ENCODE measurements at places on chromosomes 1 and 21.
A peak's percentile ranks its signal among the peaks of the same experiment; 100 is the strongest.

GRCh38 chr21:45053561-45054226 is 20.7 kb upstream of the ADARB1 start:
- no peak for DNase-seq

- no peak for DNase-seq
Observed at GRCh38 chr1:162889989-162890388, 29.0 kb upstream of the CCDC190 start.

DNA sequence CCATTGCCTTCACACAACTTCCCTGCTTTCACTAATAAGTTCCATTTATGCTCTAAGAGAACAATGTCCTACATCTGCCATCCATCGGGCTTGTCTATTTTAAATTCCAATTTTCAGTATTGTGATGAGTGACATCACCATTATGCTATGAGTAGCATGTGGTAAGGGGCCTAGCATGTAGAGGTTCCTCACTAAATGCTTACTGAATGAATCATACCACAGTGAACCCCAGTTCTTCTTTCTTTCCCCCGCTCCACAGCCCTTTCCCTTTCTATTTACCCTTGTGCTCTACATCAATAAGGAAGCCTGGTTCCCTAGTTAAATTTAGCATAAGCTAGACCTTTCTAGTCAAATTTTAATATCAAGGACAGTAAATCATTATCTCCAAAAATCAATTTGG is 195.0 kb upstream of the RGS18 start:
- peak; percentile 46 for DNase-seq

DNA sequence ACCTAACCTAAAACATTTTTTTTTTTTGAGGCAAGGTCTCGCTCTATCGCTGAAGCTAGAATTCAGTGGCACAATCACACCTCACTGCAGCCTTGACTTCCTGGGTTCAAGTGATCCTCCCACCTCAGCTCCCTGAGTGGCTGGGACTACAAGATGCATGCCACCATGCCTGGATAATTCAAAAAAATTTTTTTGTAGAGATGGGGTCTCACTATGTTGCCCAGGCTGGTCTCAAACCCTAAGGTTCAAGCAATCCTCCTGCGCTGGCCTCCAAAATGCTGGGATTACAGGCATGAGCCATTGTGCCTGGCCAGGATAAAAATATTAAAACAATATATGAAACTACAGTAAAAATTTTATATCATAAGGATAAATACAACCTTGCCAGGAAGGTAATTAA is 4.9 kb downstream of the LIX1L start:
- DNase-seq: no peak

- peak; percentile 42 for DNase-seq
Observed at GRCh38 chr1:174405219-174405618, 42.5 kb upstream of the GPR52 start.

GRCh38 chr21:33684923-33685560 is 42.7 kb downstream of the ITSN1 start:
- no peak for DNase-seq

- no peak for DNase-seq
Observed at GRCh38 chr1:168565825-168566224, 10.6 kb upstream of the XCL1 start.

- DNase-seq: no peak
Observed at GRCh38 chr21:44822484-44823178, 4.8 kb upstream of the SUMO3 start.

- DNase-seq: no peak
Observed at GRCh38 chr1:156198831-156199349, 5.0 kb downstream of the SLC25A44 start.

DNA sequence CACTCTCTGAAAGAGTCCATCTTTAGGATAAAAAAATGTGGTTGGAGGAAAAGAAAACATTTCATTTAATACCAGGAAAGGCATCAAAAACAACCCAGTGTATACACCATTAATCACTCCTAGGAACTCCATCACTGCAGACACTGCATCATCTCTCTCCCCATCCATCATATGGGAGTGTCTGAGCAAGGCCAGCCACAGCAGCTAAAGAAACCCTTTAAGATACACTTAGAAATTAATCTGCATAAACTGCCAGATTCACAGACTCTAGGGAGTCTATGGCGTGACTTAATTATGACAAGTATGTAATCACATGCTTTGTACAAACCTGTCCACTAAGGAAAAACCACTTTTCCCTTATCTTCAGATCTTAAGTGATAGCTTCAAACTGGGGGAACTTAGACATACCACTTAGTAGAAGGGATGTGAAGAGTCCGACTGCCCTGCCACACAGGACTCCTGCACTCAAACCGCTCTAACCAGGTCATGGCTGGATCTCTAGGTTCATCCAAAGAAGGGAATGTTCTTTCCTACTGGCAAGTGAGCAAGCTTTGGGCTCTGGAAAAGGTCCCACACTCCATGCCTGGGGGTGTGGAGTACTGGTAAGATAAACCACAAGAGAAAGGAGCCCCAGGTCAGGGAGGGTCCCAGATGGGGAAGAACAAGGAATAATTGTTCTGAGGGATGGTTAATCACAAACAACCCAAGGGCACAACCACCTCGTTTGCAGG is 61.0 kb upstream of the C8B start:
- no peak for DNase-seq

DNA sequence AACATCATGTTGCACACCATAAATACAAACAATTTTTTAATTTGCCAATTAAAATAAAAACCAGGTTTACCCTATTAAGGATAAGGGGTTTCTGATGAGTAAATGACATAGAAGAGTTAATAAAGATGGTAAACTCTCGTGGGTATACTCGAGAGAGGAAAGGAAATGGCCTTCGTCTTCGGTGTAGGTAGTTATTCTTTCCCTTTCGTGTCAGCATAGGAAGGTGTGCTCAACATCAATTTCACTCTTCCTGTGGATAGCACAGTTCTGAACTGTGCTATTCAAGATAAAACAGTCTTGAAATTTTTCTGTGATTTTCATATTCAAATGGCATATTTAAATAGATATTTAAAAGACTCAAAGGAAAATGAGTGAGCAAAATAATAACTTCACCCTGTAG is 98.2 kb downstream of the RGL1 start:
- no peak for DNase-seq

GRCh38 chr1:168234846-168235547 is 9.2 kb downstream of the SFT2D2 start:
- DNase-seq: no peak

DNA sequence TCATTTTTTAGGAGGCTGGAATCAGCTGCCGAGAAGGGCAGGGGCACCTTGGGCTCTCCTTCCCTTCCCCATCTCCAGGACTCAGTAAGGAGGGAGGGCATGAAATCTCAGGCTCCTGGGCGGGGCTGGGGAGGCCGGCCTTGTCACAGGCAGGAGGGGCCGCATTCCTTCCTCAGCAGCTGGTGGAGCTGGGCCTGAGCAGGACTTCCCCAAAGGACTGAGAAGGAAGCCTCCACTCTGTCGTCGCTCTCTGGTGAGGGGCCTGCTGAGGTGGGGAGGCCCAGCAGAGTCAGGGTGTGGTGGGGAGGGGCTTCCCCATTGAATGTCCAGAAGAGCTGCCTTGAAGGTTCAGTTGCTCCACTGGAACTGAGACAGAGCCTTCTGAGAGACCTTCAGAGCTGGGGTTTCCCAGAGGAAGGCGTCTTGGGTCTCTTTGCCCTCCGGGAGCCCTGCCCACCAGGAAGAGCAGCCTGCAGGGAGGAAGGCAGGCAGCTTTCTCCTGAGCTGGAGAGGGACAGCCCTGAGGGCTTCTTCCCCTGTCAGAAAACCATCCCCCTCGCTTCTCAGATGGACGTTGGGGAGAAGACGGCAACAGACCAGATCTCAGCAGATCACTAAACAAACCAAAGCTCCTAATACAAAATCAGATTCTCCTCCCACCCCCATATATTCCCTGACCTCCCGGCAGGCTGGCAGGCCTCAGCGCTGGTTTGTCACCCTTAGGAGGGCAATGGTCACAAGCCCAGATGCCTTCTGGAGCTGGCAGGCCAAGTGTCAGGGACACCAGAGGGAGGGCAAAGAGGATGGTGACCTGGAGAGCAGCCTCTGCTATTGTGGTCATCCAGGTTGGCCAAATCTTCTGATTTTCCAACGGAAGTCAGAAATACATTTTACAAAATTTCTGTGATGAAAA is 10.7 kb downstream of the KCNA10 start:
- peak; percentile 9 for DNase-seq

GRCh38 chr1:223022641-223023473 is 120.2 kb downstream of the TLR5 start:
- no peak for DNase-seq

- DNase-seq: peak; percentile 65
Observed at GRCh38 chr1:39829791-39830533, 41.3 kb upstream of the BMP8B start.

DNA sequence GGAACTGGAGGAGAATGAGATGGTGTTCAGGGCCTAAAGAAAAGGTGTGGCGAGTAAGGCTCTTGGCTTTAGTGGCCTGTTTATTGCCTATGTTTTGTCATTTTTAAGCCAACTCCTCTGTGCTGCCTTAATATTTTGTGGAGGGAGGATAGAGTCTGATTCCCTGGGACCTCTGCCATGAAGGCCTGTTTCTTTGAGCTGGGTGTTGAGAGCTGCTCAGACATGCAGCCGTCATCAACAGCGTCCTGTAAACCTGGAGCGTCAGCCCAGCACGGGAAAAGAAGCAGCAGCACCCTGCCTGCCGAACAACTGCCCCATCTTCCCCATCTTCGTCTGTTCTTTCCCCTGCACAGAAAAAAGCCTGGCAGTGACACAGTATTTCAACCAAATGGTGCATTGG is 27.1 kb upstream of the SNX27 start:
- DNase-seq: no peak

- peak; percentile 44 for DNase-seq
Observed at GRCh38 chr1:117167402-117167801, 43.3 kb downstream of the VTCN1 start.

GRCh38 chr1:231266811-231267322 is 25.9 kb downstream of the GNPAT start:
- no peak for DNase-seq

DNA sequence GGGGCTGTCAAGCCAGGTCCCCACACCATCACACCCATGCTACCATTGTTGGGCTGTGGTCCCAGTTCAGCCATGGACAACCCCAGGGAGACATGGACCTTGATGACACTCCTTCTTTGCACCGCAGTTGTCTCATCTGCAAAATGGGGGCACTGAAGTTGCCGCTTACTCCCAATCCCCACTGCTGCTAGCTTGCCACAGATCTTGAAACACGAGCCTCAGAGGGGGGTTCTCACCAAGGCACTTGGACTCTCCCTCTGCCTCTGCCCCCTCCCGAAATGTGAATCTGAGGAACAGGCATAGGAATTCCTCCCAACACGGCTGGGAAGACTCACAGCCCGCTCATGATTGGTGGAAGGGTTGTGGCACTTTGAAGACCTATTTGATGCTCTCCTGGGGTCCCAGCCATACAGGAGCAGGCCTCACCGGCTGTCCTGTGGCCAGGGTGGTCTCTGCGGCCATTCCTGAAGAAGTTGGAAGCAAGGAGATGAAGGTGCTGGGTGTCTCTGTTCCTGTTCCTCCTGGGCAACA is 31.1 kb downstream of the RUNX3 start:
- DNase-seq: no peak

DNA sequence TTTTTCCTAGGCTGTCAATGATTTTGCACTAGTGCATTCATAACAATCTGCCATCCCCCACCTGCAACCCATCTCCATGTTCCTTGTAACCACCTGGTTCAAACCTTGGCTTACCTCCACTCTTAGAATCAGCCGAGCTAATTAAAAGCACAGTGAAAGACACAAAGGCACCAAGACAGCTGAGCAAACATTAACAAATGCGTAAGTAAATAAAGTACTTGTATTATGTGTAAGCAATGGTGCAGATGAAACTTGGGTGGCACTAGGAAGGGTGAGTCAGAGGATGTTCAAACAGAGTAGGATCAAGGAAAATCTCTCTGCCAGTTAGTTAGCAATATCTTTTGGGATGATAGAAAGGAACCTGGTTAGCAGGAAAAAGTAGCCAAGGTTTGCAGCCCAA is 5.1 kb upstream of the FOXJ3 start:
- peak; percentile 21 for DNase-seq

GRCh38 chr1:19096036-19096833 is 113.8 kb downstream of the UBR4 start:
- no peak for DNase-seq

- DNase-seq: no peak
Observed at GRCh38 chr1:101448018-101448417, 211.2 kb downstream of the S1PR1 start.

- no peak for DNase-seq
Observed at GRCh38 chr1:86775395-86775794, 71.0 kb downstream of the SH3GLB1 start.

GRCh38 chr1:68165665-68166064 is 66.7 kb downstream of the WLS start:
- no peak for DNase-seq

GRCh38 chr1:79633456-79633855 is 626.9 kb upstream of the ADGRL4 start:
- peak; percentile 40 for DNase-seq

- no peak for DNase-seq
Observed at GRCh38 chr21:33238565-33239255, 9.0 kb downstream of the IFNAR2 start.

DNA sequence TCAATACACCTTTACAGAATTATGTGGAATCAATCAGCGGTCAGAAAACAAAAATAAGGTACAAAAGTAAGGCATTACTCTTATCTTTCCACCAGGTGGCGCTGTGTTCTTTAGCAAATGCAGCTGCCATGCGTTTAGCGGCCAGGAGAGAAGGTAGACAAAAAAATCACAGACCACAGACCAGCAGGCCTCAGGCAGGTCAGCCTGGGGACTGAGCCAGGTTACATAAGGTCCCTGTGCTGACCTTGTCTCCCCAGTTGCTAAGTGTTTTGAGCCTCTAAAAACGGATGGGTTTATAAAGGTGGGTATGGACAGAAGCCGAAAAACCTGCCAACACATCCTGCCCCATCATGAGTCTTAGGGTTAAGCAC is 2.8 kb downstream of the RGS16 start:
- DNase-seq: peak; percentile 37

DNA sequence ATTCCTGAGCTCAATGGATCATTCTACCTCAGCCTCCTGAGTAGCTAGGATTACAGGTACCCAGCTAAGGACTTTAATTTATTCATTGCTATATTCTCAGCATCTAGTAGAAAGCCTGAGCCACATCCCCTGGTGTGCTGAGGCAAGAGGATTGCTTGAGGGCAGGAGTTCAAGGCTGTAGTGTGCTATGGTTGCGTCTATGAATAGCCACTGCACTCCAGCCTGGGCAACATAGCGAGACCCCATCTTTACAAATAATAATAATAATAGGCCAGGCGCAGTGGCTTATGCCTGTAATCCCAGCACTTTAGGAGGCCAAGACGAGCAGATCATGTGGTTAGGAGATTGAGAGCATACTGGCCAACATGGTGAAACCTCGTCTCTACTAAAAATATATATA is 3.3 kb upstream of the RPS6KA1 start:
- DNase-seq: no peak

GRCh38 chr1:230282157-230282556 is 144.0 kb downstream of the PGBD5 start:
- DNase-seq: no peak

- peak; percentile 76 for DNase-seq
Observed at GRCh38 chr1:183633676-183634343, 1.8 kb downstream of the ARPC5 start.

Measured in foreskin keratinocyte (primary cell).